ENCODE measurements at places on chromosomes 3 and 15.
A peak's percentile ranks its signal among the peaks of the same experiment; 100 is the strongest.

- DNase-seq = no peak
These were observed 146.7 kb upstream of the IQSEC1 start for GRCh38 chr3:13219902-13220296.

- no peak for DNase-seq
These were observed 60.2 kb downstream of the FILIP1L start for GRCh38 chr3:100053951-100054620.

GRCh38 chr3:99393961-99394360, 244.4 kb upstream of the COL8A1 start:
- DNase-seq = no peak

GRCh38 chr3:110881069-110881468, 190.5 kb upstream of the NECTIN3 start:
- DNase-seq = no peak

- no peak for DNase-seq
These were observed 298.0 kb upstream of the PROK2 start for GRCh38 chr3:72082776-72083462.

DNA sequence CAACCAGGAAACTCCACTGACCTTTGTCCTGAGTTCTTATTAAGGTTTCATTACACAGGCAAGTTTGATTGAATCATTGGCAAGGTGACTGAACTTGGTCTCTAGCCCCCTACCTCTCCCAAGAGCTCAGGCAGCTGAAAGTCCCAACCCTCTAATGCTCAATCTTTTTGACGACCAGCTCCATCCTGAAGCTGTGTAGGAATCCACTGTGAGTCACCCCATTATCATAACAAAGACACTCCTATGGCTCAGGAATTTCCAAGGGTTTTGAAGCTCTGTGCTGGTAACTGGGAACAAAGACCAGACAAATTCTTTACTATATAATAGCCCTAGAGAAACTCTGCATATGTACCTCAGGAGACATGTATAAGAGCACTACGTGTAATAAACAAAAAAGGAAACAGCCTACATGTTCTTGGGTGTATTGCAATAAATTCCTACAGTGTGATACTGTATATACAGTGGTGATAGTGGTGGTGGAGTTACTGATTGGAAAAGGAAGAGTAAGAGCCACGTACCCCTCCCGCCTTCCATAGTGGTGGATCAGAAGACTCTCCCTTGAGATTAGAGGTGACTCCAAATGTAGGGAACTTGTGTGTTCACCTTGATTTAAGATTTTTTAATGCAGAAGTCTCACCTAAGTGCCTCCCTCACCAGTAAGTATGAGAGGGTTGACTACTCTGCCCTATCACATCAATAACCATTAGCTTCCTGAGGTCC, 116.6 kb downstream of the ST8SIA2 start:
- DNase-seq = no peak

DNA sequence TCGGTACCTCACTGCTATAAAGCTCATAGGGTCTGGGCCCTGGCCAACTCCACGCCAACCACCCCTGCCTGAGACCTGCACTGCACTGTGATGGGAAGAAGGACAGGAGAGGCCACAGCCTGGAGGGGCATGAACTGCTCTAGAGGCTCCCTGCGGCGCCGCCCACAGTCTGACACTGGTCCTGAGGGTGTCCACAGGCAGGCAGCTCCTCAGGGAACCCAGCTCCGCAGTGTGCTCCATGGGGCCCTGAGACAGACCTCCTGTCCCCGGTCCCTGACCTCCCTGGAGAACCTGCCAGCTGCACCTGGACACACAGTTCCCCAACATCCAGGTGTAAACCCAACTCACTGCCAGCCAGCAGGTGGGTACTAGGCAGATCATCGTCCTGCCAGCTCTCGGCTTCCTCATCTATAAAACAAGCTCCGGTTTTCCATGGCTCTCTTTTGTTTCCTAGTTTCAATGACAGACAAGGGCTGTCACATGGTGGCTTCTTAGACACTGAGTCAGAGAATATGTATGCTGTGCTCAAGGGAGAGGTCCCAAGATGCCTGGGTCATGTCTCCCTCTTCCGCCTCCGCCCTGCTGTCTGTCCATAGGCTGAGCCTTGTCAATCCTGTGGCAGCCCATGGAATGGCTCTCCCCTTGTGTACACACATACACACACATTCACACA, 5.1 kb upstream of the HAPLN3 start:
- DNase-seq = no peak

DNA sequence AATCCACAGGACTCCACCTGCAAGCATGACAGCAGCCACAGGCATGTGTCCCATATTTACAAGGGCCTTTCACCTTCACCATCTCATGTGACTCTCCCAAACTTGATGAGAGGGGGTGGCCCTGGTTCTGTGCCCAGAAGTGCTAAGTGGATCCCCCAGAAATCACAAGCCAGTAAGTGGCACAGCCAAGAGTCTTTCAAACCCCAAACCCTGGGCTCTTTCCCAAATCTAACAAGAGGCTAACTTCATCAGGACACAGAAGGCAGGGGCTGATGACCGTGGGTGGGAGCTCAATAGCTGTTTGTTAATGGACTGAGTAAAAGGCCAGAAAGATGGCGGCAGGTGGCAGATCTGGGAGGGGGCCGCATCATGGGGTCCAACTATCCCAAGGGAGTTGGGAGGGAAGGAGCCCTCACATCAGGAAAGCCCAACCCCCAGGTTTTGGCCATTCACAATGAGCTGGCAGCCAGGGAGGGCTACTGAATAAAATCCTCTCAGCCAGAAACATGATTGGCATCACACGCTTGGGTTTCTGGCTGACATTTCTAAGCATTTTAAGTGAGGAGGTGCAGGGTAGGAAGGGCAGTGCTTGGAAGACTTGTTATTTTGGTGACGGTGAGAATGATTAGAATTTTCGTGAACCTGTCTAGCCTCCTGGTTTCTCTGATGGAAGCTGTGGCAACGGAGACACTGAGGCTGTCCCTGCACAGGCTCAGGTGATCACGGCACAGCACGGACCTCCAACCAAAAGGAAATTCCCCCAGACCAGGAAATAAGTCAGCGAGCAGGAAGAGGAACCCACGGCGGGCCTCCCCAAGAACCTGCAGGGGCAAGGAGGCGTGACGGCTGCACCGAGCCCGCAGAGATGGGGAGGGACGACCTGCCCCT, 109.3 kb downstream of the OXNAD1 start:
- no peak for DNase-seq

DNA sequence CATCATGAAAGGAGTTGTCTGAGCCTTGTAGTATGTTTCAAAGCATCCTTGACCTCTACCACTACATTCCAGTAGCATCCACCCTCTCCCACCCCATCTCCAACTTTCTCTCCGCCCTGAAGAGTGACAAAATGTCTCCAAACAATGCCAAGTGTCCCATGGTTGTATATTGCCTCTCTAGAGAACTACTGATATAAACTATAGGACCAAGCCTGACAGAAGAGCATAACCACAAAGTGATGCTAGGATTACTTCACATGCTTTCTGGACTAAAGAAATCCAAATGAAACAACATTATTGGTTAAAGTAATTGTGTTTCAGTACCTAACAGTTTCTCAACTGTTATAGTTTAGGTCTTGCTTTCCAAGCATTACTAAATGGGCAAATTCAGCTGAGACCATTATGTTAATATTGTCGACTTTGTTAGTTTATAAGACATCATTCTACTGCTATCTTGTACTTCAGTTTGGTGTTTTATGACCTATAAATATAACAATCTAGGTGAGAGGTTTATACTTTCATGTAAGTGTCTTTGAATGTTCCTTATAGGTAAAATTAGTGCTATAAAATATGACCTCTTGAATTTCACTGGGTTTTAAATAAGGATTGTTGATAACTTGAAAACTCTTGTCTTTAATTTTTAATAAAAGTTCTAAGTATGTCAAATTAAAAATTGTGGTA, 117.4 kb downstream of the SUCNR1 start:
- DNase-seq = no peak

DNA sequence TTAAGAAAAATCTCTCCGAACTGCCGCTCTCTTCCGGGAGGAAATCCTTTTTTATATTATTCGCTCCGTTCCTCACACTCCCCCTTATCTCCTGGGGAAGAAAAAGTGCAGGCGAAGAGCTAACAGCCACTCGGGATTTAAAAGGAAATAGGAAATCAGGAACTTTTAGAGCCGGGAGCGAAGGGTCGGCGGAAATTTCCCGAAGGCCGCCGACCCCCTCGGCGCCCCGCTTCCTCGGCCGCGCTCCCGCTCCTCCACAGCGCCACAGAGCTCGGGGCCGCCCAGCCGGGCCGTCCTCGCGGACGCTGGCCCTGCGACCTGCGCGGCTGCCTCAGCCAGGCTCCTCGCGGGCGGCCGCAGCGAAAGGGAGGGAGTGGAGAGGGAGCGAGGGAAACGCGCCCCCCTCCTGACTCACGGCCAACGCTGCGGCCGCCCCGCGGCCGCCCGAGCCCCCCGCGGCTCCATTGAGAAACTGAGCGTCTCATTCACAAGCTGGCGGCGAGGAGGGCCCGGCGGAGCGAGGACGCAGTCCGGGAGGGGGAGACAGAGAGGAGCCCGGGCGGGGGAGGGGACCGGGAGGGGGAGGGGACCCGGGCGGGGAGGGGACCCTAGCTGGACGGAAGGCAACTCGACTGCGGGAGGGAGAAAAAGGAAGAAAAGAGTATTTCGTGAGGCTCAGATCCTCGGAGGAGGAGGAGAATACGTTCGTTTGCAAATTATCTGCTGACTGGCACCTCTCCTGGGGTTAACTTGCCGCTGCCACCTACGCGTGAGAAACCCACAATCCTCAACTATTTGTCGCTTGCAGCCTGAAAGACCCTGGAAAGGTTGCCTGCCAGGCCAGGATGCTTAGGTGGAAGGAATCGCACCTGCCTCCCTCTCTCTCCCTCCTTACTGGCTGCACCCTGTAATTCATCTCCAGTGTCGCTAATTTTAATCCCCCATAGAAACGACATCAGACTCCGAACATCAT, at the start of gene PTPN9:
Gene PTPN9, minus strand, starts transcription at position 368 of the 973 bp plus-strand sequence. CDS start 539 bp downstream, outside the sequence.
- DNase-seq = peak; percentile 96

- DNase-seq = no peak
These were observed 153.8 kb downstream of the SHQ1 start for GRCh38 chr3:72694398-72694797.

GRCh38 chr3:14879211-14879874, 60.6 kb downstream of the FGD5 start:
- DNase-seq = peak; percentile 2

DNA sequence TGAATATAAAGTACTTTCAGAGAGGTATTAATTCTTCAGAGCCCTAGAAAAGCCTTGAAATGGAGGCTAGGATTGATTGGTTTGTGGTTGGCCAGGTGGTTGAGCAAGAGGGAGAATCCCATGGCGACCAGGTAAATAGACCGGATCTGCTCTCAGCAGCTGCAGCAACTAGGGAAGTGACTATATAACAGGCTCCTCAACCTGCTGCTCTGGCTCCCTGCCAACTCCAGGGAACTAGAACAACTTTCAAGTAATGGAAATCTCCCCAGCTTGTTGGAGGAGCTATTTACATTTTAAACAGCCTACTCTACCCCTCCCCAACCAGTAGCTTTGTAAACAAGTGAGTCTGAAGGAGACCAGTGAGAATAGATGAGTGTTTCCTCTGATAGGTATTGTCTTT, 121.8 kb upstream of the CADM2 start:
- DNase-seq = peak; percentile 93

- DNase-seq = no peak
These were observed 304.4 kb downstream of the FGF12 start for GRCh38 chr3:192422997-192423342.

DNA sequence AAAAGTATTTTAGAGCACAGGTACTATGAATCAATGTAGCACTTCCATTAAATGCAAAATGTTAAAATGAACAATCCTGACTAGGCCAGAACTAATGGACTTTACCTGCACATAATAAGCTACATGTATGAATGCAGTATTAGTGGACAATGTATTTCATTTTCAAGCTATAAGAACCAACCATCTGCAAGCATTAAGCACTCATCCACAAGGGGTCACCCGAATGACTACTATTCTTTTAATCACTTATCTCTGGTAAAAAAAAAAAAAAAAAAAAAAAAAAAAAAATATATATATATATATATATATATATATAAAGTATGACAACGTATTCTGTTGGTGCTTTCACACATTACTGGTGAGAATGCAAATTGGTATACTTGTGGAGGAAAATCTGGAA, 7.2 kb downstream of the HERC1 start:
- no peak for DNase-seq

GRCh38 chr3:71530903-71531530, 52.5 kb downstream of the FOXP1 start:
- DNase-seq = peak; percentile 51

DNA sequence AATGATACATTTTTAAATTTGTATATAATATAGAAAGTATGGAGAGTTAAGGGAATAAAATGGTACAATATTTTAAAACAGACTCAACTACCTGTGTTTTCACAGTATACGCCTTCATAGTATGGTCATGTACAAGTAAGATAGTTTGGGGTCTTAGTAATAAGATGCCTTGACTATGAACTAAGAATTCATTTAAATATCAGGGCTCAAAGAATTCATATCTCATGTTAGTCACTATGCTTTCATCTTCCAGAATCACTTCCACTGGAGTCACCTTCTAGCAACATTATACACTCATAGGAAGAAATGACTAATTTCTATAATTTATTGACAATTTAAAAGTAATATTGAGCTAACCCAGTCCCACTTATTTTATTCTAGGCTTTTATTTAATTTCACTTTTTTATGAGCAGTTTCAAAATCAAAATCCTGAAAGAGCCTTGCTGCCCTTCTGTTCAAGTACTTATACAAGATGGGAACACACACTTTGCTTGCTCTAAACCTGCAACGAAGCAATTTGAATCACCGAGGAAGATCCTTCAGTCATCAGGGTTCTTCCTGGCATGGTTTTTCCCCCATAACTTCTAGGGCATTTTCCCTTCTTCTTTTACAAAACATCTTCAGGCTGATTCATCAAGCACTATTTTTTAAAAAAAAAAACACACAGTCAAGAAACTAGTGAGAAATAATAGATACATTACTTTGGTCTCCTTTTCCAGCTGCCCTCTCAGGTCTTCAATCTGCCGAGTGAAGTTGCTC, 94.1 kb downstream of the MYH15 start:
- DNase-seq = no peak

DNA sequence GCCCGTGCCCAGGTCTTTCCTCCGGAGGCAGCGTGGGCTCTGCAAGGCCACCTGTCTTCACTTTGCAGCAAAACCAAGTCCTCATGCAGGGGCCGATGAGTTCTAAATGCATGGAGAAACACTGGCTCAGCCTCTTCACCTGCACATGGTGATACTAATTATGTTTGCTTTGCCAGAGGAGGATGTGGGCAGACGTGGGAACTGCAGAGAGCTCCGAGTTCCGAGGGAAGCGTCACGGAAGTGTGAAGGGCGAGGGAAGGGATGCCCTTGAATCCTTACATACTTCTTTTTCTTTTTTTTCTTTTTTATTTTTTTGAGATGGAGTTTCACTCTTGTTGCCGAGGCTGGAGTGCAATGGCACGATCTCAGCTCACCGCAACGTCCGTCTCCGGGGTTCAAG, 74.8 kb downstream of the GABRG3 start:
- DNase-seq = no peak
